ENCODE measurements at places on chromosomes 11 and 22.

DNA sequence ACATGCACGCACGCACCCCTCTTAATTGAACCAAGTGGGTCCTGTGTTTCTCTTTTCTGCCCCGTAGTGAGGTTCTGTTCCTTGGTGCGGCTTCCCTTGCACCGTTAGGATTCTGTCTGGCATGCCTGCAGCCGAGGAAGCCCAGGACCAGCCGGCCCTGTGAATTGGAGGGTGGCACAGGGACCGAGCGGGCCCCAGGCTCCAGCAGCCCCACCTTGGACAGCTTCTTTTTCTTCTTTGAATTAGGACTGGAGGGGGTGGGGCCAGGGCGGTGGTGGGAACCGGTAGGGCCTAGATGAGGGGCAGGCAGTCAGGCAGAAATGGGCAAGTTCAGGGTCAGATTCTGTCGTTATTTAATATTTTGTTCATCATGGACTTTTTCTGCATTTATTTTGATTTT, 94.7 kb downstream of the MPPED1 start:
- no peak for DNase-seq

GRCh38 chr11:122307476-122308035, 191.5 kb upstream of the BLID start:
- DNase-seq, result no peak

GRCh38 chr22:29291215-29291614, 15.2 kb upstream of the GAS2L1 start:
- DNase-seq, result no peak

- DNase-seq, result no peak
Observed at GRCh38 chr11:122441666-122442035, 213.9 kb upstream of the UBASH3B start.

DNA sequence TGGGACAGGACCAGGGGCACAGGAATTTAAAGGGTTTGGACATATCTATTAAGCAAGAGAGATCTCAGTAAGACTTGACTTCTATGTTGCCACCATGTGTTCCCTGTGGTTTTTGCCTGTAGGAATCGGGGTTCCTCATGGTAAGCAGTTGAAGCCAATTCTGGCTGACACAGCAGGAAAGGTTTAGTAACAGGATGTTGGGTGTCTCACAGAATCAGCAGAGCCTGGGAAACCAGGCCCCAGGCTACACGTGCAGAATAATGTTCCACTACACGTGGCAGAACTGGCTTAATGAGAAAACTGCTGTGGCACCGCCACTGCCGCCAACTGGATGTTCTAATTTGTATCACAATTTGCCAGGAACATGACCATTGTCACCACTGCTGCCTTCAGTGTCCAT, 264.6 kb upstream of the PLET1 start:
- DNase-seq, result no peak

DNA sequence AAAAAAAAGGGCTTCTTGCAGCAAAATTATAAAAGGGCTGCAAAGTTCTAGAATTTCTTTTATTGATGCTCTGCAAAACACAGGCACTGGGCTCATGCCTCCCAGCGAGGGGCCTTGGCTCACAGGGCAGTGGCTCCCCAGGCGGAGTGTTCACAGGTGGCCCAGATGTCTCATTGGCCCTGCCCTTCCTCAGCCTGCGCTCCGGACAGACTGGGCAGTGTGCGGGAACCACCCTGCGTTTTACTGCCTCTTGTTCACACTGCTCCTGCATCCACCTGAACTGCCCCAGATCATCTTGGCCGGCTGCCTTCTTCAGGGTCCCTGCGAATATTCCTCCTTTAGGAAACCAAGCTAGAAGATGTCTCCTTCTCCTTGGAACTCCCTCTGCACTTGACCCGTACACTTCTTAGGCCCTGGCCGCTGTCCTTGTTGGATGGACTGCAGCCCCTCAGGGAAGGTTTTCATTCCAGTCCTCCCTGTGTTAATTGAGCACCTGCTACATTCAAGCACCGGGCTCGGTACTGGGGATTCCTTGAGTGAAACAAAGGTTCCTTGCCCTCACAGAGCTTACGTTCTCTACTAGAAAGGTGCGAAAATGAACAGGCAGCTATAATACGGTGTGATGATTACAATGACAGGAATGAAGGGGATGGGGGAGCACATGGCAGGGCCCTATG, 4.5 kb downstream of the TUBA8 start:
- no peak for DNase-seq

GRCh38 chr11:44611687-44612434, 46.4 kb downstream of the CD82 start:
- no peak for DNase-seq

Data from H54 (cell line).